NCI-H460 (cell line): ENCODE measurements at places on chromosomes 7 and 10.
A peak's percentile ranks its signal among the peaks of the same experiment; 100 is the strongest.

DNA sequence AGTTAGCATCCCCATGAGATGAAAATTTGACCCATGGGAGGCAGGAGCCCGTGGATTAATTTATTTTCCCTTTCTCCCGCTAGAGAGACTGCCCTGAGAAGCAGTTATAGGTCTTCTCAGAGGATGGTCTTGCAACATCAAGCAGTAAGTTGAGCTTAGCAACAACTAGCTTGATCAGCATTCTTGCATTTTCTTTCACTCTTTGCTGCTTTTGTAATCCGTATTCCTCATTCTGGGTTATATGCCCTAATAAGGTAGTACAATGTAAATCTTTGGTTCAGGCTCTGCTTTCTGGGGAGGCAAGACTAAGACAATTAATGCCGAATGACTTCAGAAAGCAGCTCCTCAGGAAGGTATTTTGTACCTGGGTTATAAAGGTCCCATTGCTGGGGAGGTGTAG lies 146.8 kb downstream of the FZD1 start:
- DNase-seq: no peak

DNA sequence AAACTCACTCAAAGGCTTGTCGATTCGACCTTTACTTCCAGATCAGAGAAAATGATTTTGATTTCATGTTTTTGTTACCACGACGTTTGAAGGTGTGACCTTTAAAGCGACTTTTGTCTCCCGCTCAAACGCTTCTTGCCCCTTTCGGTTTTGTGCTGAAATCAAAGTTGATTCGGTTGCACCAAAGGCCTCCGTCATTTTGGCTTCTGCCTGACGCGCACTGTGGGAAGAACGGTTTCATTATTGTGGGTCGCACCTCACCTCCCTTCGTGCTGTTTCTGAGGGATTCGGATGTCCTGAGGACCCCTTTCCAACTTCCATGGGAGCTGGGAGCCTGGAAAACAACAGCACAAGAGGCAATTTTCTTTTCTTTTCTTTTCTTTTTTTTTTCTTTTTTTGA lies 176.9 kb downstream of the DNAJB6 start:
- DNase-seq: no peak

- no peak for DNase-seq
Observed at GRCh38 chr10:130424418-130424817, 288.2 kb downstream of the GLRX3 start.

GRCh38 chr10:74113546-74113945 lies 37.1 kb downstream of the AP3M1 start:
- DNase-seq: no peak

DNA sequence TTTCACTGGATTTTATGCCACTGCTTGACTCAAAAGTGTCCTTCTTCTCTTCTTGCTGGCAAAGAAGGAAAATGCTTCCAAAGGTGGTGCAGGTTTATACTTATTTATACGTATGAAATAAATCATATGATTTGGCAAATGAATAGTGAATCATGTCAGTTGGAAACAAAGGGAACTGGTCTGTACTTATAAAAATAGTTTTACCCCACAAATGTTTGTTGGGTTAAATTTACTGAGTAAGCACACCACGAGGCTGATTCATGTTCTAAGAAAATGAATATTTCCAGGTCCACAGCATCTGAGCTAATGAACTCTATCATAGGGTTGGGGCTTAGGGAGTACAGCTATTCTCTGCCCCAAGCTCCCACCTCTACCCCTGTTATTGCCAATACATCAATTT lies 232.2 kb downstream of the TRIL start:
- DNase-seq: no peak

DNA sequence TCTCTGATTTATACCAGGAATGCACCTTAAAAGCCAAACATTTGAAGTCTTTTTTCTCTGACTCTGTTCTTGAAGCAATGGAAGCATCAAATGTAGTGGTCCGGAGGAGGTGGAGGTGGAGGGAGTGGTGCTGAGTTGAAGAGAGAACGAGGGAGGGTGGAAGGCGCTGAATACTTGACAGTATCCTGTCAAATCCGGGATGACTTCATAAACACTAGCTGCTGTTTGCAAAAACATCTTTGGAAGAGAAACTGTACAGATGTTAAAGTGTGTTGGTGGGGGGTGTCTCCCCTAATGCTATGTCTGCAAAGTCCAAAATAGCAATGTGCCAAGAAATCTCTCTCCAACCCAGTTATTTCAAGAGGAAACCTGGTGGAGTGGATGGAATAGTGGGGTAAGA lies 328.5 kb upstream of the AUTS2 start:
- peak; percentile 84 for DNase-seq
